Stomach (tissue), 19 donors: ENCODE measurements at places on chromosomes 3 and 15.

DNA sequence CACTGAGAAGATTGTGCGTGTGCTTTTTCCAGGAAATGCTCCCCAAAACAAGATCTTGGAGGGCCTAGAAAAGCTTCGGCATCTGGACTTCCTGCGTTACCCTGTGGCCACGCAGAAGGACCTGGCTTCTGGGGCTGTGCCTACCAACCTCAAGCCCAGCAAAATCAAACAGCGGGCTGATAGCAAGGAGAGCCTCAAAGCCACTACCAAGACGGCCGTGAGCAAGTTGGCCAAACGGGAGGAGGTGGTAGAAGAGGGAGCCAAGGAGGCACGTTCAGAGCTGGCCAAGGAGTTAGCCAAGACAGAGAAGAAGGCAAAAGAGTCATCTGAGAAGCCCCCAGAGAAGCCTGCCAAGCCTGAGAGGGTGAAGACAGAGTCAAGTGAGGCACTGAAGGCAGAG is 4.8 kb downstream of the MAP1A start:
- H3K4me1 ChIP-seq = peaks cover 20% of the 10 kb centered on the region
- DNase-seq = no peak
- H3K27ac ChIP-seq = no peak overlapping the region
- H3K36me3 ChIP-seq = peaks cover 7% of the 10 kb centered on the region
- H3K4me3 ChIP-seq = no peak overlapping the region

DNA sequence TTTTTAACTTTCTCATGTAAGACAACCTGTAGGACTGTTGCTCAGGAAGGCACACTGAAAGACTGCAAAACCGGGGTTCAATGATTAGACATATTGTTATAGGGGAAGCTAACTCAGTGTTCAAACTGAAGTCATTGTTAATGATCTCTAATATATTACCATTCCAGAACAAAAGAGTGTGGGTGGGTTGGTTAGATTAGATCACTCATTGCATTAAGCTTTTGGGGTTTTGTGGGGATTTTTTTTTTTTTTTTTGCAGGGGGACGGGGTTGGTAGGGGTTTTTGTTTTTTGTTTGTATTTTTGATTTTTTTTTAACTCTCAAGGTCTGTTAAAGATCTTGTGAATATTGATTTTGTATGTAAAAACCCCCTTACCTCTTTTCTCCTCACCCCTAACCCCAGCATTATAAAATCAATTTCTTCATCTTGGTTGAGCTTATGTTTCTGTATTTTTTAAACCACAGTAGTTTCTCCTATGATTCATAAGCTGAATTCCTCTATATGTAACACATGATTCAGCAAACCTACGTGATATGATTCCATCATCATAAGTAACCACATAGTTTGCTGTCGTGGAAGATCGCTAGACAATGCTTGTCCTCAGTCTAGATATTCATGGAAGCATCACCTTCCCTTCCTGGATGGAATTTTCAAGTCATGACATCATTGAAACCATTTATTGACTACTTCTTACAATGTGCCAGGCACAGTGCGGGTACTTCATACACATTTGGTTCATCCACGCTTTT is 544.1 kb upstream of the MDFIC2 start:
- H3K36me3 ChIP-seq = no peaks in the 10 kb centered on the region
- no peak overlapping the region for H3K27ac ChIP-seq

- no peaks in the 10 kb centered on the region for H3K36me3 ChIP-seq
- H3K27ac ChIP-seq = no peak overlapping the region
- no peak overlapping the region for H3K4me3 ChIP-seq
- no peak for DNase-seq
These were observed 174.9 kb upstream of the SEMA6D start for GRCh38 chr15:47542312-47542989.

GRCh38 chr15:68503213-68503612 is 71.2 kb upstream of the ITGA11 start:
- H3K27ac ChIP-seq = no peak overlapping the region
- no peaks in the 10 kb centered on the region for H3K27me3 ChIP-seq
- H3K4me3 ChIP-seq = no peak overlapping the region
- DNase-seq = no peak

- H3K4me1 ChIP-seq = peaks cover 51% of the 10 kb centered on the region
- DNase-seq = no peak
- H3K36me3 ChIP-seq = no peaks in the 10 kb centered on the region
- H3K27ac ChIP-seq = no peak overlapping the region
These were observed 23.7 kb downstream of the PDE8A start for GRCh38 chr15:85005319-85005718.

DNA sequence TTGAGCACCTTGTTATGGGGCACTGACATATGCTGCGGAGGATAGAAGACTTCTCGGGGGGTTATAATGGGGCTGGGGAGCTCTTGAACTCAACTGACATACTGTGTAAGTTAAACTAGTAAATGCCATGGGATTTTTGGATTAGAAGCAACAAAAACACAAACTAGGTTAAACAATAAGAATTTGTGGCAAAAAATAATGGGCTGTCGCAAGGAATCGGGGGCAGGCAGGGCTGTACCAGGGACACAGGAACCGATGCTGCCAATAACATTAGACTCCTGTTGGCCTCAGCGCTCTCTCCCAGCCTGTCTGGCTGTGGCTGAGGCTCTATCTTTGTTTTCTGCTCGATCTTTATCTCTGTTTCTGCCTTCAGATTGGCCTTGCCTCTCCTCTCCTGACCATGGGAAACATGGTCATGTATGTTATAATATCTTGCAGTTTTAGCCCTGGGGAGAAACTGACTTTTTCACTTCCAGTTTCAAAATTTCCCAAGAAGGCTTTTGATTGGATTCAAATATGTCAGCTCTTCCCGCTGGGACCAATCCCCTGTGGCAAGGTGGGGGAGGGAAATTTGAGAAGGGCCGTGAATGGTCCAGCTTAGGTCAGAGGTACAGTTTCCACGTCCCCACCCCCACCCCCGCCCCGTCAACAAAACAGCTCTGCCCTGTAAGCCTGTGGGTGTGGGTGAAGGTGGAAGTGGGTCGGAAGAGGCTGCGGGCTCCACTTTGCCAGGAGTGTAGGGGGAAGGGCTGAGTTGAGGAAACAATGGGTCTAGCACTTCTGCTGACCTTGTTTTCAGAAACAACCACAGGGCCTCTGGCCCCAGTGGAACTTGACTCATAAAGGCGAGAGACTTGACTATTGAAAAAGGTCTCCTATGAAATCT is 161.1 kb upstream of the TBL1XR1 start:
- DNase-seq = peak; percentile 83
- H3K27me3 ChIP-seq = no peaks in the 10 kb centered on the region
- peaks cover 83% of the 10 kb centered on the region for H3K4me1 ChIP-seq
- peak overlapping the region; percentile 92 for H3K27ac ChIP-seq

DNA sequence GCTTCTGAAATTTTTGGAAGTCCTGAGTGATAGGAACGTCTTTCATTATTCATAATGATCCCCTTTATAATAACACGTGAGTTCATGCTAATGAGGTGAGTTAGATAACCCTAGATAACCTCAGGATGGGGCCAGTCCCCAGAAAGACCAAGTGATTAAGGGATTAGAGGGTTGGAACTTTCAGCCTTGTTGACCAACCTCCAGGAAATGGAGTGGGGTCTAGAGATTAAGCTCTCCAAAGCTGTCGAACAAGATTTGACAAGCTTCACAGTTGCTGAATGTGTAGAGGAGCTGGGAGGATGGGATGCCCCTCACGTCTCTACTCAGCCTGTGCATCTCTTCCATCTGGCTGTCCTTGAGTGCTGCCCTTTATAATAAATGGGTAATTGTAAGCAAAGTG is 107.1 kb downstream of the ZMAT3 start:
- H3K27me3 ChIP-seq = no peaks in the 10 kb centered on the region
- H3K4me3 ChIP-seq = no peak overlapping the region
- no peak for DNase-seq
- no peaks in the 10 kb centered on the region for H3K36me3 ChIP-seq
- no peak overlapping the region for H3K27ac ChIP-seq

GRCh38 chr3:7687428-7688147 is 814.0 kb upstream of the LMCD1 start:
- DNase-seq = no peak
- H3K27ac ChIP-seq = no peak overlapping the region
- H3K27me3 ChIP-seq = no peaks in the 10 kb centered on the region
- H3K4me1 ChIP-seq = no peaks in the 10 kb centered on the region

GRCh38 chr3:161413855-161414210 is 42.5 kb upstream of the SPTSSB start:
- H3K27me3 ChIP-seq = no peaks in the 10 kb centered on the region
- H3K36me3 ChIP-seq = no peaks in the 10 kb centered on the region
- peaks cover 18% of the 10 kb centered on the region for H3K4me1 ChIP-seq
- no peak overlapping the region for H3K27ac ChIP-seq
- no peak overlapping the region for H3K4me3 ChIP-seq

DNA sequence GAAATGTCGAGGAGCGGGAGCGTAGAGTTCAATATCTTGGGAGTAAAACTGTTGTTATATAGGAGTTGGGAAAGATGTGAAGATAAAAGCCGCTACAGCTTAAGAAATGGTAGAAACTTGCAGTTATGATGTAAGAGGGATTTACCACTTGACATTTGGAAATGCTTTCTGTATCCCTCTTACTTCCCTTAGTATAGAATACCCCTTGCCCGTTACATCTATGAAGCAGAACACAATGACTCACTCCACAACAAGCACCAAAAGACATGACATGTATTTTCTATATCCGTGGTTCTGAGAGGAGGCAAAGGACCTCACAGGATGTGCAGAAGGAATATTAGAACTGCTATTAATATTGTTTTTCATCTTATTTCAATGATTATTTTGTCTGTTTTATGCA is 254.2 kb upstream of the NR2F2 start:
- H3K27me3 ChIP-seq = no peaks in the 10 kb centered on the region
- H3K4me1 ChIP-seq = no peaks in the 10 kb centered on the region
- no peak overlapping the region for H3K27ac ChIP-seq
- H3K4me3 ChIP-seq = no peak overlapping the region

DNA sequence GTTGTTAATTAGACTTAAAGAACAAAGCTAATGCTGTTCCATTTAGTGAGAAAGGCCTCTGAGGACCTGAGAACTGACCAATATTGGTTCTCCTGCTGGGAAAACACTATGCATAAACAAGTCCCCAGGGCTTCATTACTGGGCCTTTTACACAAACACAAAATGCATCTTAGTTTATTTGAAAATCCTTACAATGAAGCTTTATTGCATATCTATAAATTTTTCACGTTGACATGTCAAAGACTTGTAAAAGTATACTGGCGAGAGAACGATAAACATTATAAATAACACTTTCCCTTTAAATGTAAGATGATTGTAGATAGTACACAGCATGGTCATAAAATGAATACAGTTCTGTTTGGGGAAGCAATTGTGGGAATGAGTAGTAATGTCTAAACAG is 151.7 kb downstream of the ROBO2 start:
- H3K36me3 ChIP-seq = no peaks in the 10 kb centered on the region
- no peaks in the 10 kb centered on the region for H3K4me1 ChIP-seq
- no peaks in the 10 kb centered on the region for H3K27me3 ChIP-seq
- H3K27ac ChIP-seq = no peak overlapping the region
- no peak for DNase-seq
- no peak overlapping the region for H3K4me3 ChIP-seq

DNA sequence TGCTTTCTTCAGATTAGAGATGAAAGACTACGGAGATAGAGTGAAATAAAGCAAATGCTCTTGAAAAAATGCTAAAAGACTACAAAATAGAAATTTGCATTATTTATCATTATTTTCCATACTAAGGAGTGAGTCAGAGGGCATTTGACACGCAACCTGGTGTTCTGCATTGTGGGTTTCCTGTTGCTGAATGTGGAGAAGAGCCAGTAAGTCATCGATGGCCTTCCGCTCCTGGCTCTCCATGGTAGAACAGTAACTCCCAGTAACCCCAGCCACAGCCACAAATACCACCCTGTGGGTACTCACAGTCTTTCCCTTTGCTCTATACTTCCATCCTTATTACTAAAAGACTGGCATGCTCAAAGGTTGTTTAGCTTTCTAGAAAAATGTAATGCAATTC is 61.5 kb downstream of the CGGBP1 start:
- no peak overlapping the region for H3K4me3 ChIP-seq
- no peak for DNase-seq
- no peak overlapping the region for H3K27ac ChIP-seq
- H3K4me1 ChIP-seq = peaks cover 8% of the 10 kb centered on the region
- H3K27me3 ChIP-seq = no peaks in the 10 kb centered on the region

GRCh38 chr15:81548365-81549130 is 174.5 kb upstream of the TMC3 start:
- H3K4me1 ChIP-seq = no peaks in the 10 kb centered on the region
- no peak overlapping the region for H3K4me3 ChIP-seq
- no peak overlapping the region for H3K27ac ChIP-seq
- H3K27me3 ChIP-seq = no peaks in the 10 kb centered on the region
- no peaks in the 10 kb centered on the region for H3K36me3 ChIP-seq

DNA sequence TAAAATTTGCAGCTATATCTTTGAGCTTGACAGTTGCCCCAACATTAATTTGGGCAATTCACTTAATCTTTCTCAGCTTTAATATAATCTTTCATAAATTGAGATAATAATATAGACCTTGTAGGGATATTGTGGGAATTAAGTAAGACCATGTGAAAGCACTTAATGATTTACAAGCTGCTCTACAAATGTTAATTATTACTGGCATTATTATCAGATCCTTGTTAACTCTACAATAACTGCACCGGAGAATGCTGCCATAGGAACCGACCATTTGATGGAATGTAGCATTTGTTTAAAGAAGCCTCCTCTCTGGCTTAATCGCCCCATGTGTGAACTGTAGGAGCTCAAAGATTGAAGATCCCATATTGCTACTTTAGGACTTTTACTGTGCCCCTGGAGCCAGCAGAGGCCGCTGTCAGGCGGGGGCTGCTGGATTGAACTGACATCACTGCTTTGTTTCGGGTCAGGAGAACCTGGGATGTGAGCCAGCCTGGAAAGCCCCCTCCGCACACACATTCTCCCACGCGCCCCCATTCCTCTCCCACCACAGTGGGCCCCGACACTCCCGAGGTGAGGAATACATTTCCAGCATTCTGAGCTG is 154.2 kb upstream of the TNIK start:
- peaks cover 32% of the 10 kb centered on the region for H3K36me3 ChIP-seq
- H3K4me3 ChIP-seq = no peak overlapping the region
- DNase-seq = no peak
- no peak overlapping the region for H3K27ac ChIP-seq

DNA sequence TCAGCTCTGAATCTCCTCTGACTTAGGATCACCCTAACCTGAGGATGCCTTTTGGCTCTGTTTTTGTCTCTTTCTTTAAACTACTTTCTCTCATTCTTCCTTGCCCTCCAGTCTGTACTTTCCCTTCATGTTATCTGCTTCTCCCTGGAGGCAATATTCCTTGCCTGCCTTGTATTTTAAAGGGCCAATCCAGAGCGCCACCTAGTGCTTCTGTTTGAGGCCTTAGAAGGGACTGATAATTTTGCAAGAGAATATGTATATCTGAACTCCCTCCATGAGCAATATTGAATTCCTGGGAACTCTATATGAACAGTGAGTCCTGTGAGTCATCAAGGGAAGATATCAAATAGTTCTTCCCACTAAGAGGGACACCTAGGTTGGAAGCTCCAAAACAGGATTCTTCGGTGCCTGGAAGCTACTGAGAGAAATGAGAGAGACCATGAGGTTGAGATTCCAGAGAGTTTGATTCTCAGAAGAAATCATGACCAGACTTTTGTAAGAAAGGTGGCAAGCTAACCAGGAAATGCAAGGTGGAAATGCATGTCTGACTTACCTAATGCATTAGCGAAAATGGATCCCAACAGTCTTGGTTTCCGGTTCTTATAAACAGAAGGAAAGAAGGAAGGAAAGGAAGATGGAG is 203.8 kb upstream of the CD96 start:
- H3K27me3 ChIP-seq = no peaks in the 10 kb centered on the region
- H3K4me1 ChIP-seq = no peaks in the 10 kb centered on the region
- no peak overlapping the region for H3K27ac ChIP-seq

GRCh38 chr3:155676252-155676981 is 68.5 kb downstream of the PLCH1 start:
- peak overlapping the region; percentile 31 for H3K4me3 ChIP-seq
- H3K27ac ChIP-seq = no peak overlapping the region
- no peaks in the 10 kb centered on the region for H3K36me3 ChIP-seq
- no peaks in the 10 kb centered on the region for H3K27me3 ChIP-seq
- no peaks in the 10 kb centered on the region for H3K4me1 ChIP-seq
